ENCODE measurements at places on chromosomes 3 and 15.

DNA sequence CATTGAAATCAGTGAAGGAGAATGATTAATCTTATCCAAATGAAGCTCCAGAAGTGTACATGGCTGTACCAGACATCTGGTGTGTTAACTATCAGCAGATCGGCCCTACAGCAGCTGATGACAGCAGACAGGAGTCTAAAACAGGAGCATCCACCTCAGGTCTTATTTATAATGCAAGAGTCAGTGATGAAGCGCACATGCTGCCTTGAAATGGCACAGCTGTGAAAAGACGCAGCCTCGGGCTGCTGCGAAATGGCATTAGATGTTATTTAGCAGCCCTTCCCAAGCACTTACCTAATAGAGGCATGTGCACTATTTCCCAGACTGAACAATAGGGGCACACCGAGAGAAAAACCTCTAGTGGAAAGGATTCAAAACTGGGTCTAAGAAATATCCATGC, 472.3 kb upstream of the CBLB start:
- DNase-seq: no peak

GRCh38 chr3:184567946-184568559, 6.5 kb downstream of the EPHB3 start:
- no peak for DNase-seq

DNA sequence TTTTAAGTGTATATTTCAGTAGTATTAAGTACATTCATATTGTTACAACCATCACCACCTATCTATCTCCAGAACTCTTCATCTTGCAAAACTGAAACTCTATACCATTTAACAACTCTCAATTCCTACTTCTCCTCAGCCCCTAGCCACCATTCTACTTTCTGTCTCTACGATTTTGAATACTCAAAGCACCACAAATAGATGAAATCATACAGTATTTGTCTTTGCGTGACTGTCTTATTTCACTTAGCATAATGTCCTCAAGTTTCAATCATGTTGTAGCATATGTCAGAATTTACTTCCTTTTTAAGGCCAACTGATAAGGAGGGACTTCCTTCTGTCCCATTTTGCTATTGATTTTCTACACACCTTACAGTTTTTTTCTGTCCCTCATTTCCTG, 593.3 kb downstream of the FHIT start:
- no peak for DNase-seq

GRCh38 chr15:85118173-85118572, 136.5 kb downstream of the PDE8A start:
- DNase-seq: no peak

GRCh38 chr3:77042882-77043281, 3.0 kb downstream of the ROBO2 start:
- DNase-seq: no peak

GRCh38 chr3:169241630-169241990, 421.9 kb downstream of the MECOM start:
- no peak for DNase-seq

DNA sequence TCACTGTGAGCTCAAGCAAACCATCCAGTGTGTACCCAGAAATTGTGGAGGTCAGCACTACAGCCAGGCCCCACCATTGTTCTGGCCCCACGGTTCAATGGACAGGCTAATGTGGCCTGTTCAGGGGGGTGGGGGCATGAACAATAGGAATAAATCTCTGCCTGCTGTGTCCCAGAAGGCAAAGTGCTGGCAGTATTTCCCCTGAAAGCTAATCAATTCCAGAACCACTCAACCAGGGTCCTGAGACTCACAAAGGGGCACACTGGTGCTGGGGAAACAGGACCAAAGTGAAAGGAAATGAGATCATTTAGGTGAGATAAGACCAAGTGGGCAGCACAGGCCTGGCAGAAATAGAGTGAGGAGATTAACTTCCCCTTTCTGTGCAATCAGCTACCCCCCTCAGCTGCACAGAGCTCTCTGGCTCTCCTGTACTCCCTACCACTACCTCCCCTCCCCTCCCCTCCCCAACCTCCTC, 11.5 kb downstream of the CRYGS start:
- DNase-seq: no peak

- no peak for DNase-seq
Measured at GRCh38 chr3:155730843-155731242, 14.0 kb downstream of the PLCH1 start.

DNA sequence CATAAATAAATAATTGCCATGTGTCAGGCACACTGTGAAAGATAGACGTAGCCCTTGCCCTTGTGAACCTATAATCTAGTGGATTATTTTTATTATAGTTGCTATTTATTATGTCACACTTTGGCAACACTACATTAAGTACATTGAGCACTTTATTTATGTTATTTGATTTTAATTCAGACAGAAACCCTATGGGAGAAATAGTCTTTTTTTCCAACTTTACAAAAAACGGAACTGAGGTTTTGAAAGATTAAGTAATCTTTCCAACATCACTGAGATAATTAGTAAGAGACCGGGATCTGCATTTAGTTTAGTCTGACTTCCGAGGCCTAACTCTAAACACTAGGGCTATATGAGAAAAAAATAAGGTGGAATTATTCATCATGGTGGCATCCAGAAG, 2.8 kb upstream of the FILIP1L start:
- no peak for DNase-seq

- no peak for DNase-seq
Measured at GRCh38 chr15:42111924-42112323, 17.6 kb upstream of the PLA2G4D start.

- no peak for DNase-seq
Measured at GRCh38 chr3:193310914-193311723, 67.4 kb downstream of the ATP13A5 start.

DNA sequence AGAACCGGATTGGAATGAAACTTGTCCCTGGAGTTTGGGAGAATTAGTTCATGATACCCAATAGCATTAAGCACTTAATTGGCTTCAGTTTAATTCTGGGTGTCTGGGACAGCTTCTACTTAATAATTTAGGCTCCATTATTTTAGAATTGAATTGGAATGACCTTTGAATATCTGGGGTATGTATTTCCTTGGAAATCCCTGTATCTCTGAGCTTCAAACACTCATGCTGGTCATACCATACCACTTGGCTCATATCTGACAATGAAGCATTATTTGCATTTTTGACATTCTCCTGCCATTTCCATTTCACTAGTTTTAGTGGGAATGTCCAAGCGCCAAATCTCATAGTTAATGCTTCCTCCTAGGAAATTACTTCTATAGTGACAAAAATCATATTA, 393.1 kb downstream of the DIPK2A start:
- no peak for DNase-seq

- DNase-seq: no peak
Measured at GRCh38 chr3:72288955-72289691, 504.2 kb upstream of the PROK2 start.

- no peak for DNase-seq
Measured at GRCh38 chr3:42300778-42301177, 34.8 kb upstream of the CCK start.

DNA sequence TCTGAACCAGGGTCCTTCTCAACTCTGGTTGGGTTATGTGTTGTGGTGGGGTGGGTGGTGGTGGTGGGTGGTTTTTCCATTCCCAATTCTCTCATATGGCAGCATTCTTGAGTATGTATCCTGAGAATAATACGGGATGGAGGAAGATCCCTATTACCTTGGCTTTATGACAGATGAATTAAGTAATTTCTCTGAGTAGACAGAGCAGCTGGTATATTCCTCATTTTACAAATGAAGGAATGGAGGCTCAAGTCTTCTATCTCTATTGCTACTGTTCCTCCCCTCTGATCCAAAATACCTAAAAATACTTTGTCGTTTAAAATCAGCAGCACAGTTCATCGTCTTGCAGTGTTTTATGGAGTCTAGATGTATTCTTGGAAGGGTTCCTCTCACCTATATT, 10.4 kb downstream of the GYG1 start:
- no peak for DNase-seq

DNA sequence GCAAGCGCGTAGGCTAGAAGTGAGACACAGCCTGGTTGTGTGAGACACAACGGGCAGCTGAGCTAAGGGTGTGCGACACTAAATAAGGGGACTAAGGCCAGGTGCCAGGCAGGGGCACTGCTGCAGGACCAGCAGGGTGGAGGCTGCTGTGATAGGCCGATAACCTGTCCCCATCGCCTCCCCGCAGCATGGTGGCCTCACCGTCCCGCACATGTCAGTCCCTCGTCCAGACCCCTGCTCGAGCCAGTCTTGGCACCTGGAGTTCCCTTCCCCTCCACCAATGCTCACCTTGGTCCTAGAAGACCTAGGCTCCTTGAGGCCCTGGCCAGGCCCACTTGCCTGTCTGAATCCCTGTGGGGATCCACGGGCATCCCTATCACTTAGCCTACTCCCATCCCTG, 96.1 kb downstream of the HMG20A start:
- no peak for DNase-seq

DNA sequence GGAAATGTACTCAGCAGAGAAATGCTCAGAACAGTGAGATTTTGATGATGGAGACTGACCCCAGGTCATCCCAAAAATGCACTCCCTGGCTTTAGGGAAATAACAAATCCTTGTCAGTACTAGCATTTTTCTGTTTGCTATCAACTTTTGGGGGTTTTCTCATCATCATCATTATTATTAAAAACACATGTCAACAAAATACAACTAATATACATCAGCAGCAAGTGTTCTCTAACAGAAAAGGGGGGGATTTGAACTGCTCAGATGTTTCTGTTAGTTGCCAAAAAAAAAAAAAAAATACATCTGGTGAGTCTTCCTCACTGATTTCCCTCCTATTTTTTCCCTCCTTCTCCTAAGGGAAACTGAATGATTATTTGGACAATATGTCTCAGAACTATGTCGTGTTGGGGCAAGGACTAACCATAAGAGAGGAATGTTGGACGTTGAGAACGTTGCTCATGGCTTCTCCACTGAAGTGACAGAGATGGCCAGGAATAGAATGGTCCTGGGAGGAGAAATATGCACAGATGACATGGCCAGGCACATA, 230.0 kb upstream of the MCTP2 start:
- no peak for DNase-seq

- no peak for DNase-seq
Measured at GRCh38 chr15:76588811-76589747, 252.5 kb downstream of the ISL2 start.

- no peak for DNase-seq
Measured at GRCh38 chr3:165624761-165625160, 212.5 kb downstream of the BCHE start.

- DNase-seq: no peak
Measured at GRCh38 chr3:178047496-178047895, 488.7 kb upstream of the KCNMB2 start.

DNA sequence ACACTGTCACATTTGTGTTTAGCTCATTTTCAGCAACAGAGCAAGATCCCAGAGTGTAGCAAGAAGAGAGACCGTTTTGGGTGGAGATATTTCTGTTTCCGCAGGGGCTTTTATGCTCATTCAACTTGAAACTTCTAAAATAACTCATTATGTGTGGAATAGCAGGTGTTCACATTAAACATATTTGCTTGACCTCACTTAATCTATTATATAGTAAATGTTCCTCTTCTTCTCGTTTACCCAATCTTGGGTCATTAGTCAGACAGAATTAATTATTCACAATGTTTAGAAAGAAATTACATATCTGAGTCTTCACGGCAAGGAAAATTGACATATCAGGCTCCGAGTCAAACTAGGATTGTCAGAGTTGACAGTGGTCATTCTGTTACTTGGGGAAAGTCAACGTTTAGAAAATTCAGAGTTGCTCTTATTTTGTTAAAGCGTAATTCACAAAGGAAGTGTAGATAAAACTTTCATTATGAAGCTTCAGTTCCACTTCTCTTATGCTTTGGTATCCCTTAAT, 222.9 kb downstream of the TPRG1 start:
- DNase-seq: no peak

- DNase-seq: no peak
Measured at GRCh38 chr3:108319428-108320082, 23.2 kb downstream of the HHLA2 start.

- no peak for DNase-seq
Measured at GRCh38 chr15:29054171-29055045, 168.6 kb downstream of the APBA2 start.

DNA sequence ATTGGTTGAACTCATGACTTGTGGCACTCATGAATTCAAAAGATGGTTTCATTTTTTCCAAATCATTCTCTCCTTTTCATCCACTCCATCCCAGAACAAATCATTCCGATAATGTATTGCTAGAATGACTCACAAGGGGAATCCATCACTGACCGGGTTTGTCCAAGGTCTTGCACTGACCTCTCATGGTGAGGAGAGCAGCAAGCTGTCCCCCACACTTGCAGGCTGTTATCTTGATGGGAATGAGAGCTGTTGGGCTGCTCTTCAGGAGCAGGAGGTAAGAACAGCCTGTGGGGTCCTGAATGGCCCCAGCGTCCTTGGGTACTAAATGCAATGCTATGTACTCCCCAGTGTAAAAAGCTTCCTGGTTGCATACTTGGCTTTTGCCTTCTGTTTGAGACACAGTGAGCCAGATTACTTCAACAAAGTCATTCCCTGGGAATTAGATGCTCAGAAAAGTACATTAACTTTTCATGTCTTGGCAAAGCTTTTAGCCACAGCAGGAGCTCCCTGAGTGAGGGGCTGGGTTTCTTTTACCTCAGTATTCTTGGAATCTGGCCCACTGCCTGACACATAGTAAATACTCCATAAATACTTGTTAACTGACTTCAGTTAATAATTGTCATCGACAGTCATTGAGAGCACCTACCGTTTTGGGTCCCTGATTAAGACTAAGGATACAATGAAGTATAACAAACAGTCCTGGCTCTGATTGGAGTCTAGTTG, 24.1 kb downstream of the CCNL1 start:
- DNase-seq: no peak

- no peak for DNase-seq
Measured at GRCh38 chr15:83644439-83644838, 9.5 kb upstream of the ADAMTSL3 start.

DNA sequence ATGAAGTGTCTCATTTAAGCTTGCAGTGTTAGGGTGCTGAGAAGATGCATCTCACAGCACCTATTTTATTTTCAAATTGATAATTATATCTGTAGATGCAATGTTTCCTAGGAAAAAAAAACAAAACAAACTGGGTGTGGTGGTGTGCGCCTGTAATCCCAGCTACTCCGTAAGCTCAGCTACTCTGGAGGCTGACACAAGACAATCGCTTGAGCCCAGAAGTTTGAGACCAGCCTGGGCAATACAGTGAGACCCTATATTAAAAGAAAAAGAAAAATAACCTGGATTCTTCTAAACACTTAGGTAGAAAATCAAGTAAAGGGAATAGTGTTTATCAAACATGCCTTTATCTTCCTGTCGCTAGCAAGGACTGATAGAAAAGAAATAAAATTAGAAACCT, 1.9 kb downstream of the MINDY2 start:
- DNase-seq: no peak

- DNase-seq: no peak
Measured at GRCh38 chr15:40270246-40270995, 12.4 kb downstream of the ANKRD63 start.

DNA sequence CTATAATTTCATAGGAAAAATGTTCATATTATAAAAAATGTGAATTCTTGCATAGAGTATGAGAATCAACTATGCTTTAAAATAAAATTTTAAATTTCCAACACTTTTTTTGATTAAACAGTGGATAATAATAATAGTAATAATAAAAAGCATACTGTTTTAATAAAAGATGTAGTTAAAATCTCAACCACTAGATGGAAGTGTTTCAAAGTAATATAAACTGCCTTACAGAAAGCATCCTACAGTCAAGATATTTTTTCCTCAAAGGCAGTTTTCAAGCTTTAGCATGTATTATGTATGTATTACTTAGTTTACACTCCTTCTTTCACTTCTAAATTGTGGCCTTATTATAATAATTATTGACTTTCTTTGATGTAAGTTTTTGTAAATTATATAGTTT, 217.5 kb downstream of the CHL1 start:
- DNase-seq: no peak

GRCh38 chr3:151852074-151852811, 21.2 kb upstream of the SUCNR1 start:
- DNase-seq: no peak

- DNase-seq: no peak
Measured at GRCh38 chr3:43334976-43335375, 48.6 kb downstream of the SNRK start.

Data from vagina (tissue), 2 donors.